ENCODE measurements at places on chromosomes 3 and 15.

DNA sequence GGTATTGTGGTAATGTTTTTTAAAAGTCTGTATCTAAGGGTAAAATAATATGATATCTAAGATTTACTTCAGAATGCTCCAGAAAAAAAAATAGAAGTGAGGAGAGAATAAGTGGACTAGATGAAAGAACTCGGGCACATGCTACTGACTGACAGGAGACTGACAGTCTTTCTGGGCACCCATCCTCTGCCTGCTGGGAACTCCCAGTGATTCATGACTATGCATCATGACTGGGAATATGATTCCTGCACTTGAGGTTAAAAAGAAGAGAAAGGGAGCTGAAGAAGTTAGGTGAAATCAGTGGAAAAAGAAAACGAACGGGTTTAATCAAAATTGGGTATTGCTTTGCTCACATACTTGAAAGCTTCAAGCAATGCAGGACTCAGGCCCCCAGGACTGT, 35.7 kb upstream of the SPSB4 start:
- no peak for DNase-seq

GRCh38 chr3:129838086-129838485, 55.4 kb downstream of the TMCC1 start:
- no peak for DNase-seq

- no peak for DNase-seq
These were observed 187.7 kb downstream of the ITPR1 start for GRCh38 chr3:4680871-4681300.

DNA sequence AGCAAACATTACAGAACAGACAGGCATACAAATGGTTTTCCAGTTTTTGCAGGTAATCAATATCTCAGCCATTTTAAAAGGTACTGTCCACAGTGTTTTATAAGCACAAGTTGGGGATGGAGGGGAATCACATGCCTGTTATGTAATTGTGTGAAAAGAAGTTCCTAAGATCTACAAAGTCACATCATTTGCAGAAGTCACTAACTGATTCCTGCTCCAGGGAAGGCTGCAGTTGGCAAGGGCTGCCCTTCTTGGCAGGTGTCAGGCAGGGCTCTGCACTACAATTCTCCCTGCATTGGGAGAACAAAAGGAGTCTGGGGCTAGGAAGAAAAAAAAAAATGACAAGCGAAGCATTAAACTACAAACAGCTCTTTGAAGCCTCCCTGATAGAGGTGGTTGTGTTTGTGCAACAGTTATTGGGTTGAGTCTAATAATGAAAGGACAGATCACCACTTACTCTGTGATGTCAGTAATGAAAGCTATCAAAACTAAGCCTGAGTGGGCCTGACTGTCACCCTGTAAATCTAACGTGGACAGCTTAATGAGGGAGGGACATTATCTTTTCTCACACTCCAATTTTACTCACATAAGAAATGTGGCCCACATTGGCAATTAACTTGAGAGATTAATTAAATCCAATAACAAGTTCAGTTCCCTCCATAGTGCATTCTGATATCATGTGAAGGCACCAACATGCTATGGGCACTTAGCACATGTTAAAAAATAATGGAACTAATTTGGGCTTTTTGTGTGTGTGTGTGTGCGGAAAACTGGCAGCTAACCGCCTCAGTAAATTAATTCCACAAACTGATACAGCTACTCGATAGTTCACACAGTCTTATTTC, 242.9 kb downstream of the FHIT start:
- no peak for DNase-seq

DNA sequence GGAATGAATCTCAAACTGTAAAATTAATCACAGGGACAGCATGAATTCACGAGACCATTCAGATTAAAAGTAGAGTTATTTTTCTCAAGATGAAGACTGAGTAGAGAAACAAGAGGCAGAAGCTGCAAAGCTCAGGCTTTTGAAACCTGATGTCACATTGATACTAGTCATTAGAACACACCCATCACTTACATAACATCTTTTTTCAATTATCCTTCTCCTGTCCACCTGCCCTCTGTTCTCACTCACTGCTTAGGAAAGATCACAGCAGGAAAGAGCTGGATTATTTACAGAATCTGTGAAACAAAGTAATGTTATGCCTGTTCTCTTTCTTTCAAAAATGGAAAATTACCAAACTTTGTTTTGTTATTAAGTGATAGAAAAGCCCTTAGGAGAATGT, 72.0 kb upstream of the CDAN1 start:
- no peak for DNase-seq

GRCh38 chr15:90790561-90790960, 73.4 kb downstream of the BLM start:
- DNase-seq, result no peak

DNA sequence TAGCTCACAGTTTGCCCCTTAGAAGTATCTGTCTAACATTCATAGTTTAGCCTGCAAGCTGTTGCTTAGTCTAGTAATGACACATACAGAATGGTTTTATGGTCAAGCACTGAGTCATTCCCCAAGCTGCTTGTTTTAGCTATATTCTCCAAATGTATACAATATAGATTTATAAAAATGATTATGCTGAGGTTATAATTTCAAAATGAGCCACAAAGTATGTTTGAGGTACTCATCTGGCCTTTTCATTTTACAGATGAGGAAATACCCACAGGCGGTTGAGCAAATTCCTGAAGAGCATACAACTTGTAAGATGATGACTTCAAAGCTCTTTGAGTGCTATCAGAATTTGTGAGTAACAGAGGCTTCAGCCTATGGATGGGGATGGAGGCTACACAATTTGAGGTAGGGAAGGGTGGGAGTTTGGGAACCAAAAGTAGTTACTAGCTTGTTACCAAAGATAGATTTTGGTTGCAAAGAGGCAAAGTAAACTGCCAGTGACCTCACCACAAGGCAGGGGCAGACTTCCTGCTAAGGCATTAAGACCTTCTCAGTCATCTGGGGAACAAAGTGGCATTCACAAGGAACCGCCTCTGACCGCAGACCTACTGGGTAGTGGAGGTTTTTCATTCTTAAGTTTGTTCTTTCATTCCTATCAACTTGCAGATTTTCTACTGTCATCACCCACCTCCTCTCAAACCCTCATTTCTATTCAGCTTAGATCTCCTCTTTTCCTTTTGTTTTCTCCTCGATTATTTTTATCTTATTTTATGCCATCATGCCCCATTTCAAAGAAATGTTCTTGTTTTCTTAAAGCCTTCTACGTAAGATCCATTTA, 257.2 kb upstream of the NECTIN3 start:
- DNase-seq, result peak; percentile 88

DNA sequence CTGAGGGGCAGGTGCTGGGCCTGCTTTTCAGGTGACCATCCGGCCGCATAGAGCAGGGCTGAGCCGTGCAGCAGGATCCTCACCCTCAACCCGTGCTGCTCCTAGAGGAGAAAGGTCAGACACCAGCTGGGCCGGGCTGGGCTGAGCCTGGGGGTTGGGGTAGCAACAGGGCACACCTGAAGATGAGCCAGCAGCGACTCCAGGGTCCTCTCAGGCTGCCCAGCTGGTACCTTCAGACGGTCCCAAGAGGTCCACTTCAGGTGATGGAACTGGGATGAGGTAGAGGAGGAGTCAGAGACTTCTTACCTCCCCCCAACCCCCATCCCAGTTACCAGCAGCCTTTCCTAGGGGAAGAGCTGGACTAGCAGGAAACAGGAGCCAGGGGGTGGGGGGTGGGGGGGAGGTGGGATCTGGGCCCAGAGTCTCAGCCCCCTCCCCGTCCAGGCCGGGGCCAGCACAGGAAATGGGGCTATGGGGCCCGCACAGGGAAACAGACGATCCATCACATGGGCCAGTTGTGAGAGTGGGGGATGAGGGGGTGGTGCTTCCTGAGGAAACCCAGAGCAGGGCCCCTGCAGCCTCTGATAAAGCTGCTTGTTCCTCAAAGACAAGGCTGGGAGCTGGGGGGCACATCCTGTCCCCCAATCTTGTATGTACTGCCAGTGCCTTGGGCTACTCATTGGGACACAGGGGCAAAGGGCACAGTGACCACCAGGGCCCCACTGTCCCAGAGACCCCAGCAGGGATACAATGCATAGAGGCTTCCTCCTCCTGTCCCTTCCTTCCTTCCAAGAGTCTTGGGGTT, 3.0 kb downstream of the INKA1 start:
- DNase-seq, result no peak

- no peak for DNase-seq
These were observed 42.7 kb upstream of the TFRC start for GRCh38 chr3:196124608-196125007.

GRCh38 chr3:196440696-196441095, 8.5 kb upstream of the UBXN7 start:
- DNase-seq, result no peak

DNA sequence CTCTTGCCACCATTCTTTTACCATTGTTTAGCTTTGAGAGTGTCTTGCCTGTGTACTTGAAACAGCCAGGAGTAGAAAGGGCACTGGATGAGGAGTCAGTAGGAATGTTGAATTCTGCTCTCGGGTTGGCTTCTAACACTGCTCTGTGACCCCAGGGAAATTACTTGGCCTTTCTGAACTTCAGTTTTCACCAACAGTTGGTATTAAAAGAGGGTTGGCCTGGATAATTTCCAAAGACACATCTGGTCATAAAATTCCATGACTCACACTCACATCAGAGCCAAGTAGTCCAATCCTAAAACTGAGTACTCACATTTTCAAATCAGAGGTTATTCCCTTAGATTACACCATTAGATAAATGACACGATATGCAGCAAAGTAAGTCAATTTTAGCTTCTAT, 141.6 kb downstream of the ECT2 start:
- peak; percentile 67 for DNase-seq

DNA sequence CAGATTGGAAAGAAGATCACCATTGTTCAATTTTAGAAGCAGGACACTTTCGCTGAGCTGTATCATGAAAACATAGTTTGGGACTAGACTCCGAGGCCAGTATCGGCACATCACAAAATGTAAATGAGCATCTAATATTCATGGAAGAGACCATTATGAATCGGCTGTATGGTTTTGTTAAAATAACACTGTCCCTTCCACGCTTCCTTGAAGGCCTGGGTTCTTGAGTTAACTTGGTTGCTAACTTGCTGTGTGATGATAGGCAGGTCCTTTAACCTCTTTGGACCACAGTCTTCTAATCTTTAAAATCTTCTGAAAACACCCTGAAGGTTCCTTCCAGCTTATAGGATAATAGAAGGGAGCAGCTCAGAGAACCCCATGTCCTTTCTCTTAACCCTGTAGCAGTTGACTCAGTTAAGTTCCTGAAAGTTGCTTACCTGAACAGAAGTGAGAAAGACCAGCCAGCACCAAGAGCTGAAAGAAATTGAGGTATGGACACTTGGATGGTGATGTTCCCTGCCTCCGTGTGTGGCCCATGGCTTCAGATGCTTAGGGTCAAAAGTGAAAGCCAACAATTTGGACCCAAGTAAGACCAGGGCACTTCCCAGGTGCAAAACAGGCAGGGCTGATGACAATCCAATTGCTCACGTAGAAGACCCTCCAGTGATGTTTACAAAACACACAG, 2.1 kb downstream of the CD80 start:
- DNase-seq, result no peak

GRCh38 chr15:77546050-77546501, 86.6 kb downstream of the LINGO1 start:
- peak; percentile 51 for DNase-seq

DNA sequence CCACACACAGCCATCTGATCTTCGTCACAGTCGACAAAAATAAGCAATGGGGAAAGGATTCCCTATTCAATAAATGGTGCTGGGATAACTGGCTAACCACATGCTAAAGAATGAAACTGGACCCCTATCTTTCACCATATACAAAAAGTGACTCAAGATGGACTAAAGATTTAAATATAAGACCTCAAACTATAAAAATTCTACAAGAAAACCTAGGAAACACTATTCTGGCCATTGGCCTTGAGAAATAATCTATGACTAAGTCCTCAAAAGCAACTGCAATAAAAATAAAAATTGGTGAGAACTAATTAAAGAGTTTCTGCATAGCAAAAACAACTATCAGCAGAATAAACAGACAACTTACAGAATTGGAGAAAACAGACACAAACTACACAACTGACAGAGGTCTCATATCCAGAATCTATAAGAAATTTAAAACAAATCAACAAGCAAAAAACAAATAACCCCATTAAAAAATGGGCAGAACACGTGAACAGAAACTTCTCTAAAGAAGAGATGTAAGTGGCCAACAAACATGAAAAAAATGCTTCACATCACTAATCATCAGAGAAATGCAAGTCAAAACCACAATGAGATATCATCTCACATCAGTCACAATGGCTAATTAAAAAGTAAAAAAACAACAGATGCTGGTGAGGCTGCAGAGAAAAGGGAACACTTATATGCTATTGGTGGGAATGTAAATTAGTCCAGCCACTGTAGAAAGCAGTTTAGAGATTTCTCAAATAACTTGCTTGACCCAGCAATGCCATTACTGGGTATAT, 104.0 kb downstream of the NR1I2 start:
- no peak for DNase-seq

- no peak for DNase-seq
These were observed 503.0 kb downstream of the NTRK3 start for GRCh38 chr15:87753539-87753938.

GRCh38 chr3:33718595-33718907, 497 bp upstream of the CLASP2 start:
- no peak for DNase-seq

DNA sequence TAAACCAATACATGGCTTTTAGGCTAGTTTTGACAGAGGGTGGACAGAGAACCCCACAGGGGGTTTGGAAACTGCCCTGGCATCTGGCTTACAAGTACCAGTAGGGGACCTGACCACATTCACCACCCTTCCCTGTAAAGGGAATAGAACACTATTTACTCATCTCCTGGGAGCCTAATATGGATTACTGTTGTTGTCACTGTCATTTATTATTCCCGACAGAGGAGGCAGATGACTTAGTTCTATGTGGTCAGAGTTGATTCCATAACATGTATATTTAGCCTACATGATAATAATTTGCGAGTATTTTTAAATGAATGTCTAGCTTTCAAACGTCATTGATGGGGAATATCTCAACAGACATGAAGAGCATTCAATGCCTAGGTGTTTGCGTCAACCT, 15.9 kb downstream of the ZBTB38 start:
- peak; percentile 62 for DNase-seq

GRCh38 chr3:156563900-156564682, 9.2 kb upstream of the SSR3 start:
- no peak for DNase-seq

- no peak for DNase-seq
These were observed 33.8 kb downstream of the MUC4 start for GRCh38 chr3:195777975-195778374.

GRCh38 chr15:98523912-98524662, 124.3 kb upstream of the IGF1R start:
- DNase-seq, result no peak

DNA sequence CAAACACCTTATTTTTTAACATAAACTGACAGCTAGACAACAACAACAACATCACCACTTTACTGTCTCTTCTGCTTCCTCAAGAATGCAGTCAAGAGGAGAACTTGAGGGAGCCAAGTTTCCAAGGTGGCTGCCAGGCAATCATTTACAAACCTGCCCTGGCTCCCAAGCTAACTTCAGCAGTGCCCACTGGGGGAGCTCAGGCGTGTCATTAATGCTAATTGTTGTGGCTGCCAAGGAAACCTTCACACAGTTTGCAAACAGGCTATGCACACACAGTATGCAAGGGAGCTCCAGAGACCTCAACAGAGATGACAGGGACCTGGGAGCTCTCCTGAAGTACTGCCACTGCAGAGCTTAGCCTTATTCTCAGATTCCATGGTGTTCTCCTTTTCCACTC, 2.1 kb downstream of the DZIP1L start:
- DNase-seq, result no peak

GRCh38 chr3:125120379-125121122, 64.8 kb upstream of the HEG1 start:
- peak; percentile 61 for DNase-seq

- no peak for DNase-seq
These were observed 3.0 kb upstream of the CD80 start for GRCh38 chr3:119562307-119562961.

Measured in fibroblast of gingiva (primary cell).